ENCODE measurements at places on chromosomes 13 and 19. TPM values are rescaled to one million over a fixed set of nuclear protein-coding genes. Genes with fewer than 3 reads are reported as not detected.

GRCh38 chr13:44449999-44450821 lies 76.6 kb downstream of the SERP2 start:
- no peak for DNase-seq

- DNase-seq, result no peak
Measured at GRCh38 chr13:39559847-39560246, 43.1 kb downstream of the LHFPL6 start.

EXOC3L2 gene
- total RNA-seq, result not detected

GRCh38 chr13:21673789-21674489 lies 3.1 kb downstream of the FGF9 start:
- DNase-seq, result peak; percentile 60

- no peak for DNase-seq
Measured at GRCh38 chr13:95231393-95231792, 69.9 kb downstream of the ABCC4 start.

All from transverse colon (tissue), 4 donors.